Esophagus squamous epithelium (tissue), 5 donors: ENCODE measurements at places on chromosomes 1 and 21.

- no peak for DNase-seq
Observed at GRCh38 chr21:41926807-41927171, 27.0 kb downstream of the C2CD2 start.

DNA sequence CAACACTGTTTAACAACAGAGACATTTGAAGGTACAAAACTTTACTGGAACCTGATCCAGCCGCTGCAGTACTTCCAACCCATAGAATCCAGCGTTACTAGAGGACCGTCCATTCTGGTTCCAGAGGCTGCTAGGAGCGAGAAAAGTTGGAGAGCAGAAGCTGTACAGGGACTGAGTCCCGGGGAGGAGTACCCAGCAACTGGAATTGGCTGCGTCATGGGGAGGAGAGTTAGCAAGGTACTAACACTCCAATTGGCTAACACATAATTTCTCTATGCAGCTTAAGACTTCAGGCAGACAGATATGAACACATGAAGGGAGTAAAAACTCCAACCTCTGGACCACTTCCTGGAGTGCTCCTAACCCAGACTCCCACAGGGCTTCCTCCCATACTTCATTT lies 2.1 kb upstream of the QSOX1 start:
- DNase-seq = no peak

- DNase-seq = no peak
Observed at GRCh38 chr1:10632691-10633090, 157.9 kb downstream of the PEX14 start.

DNA sequence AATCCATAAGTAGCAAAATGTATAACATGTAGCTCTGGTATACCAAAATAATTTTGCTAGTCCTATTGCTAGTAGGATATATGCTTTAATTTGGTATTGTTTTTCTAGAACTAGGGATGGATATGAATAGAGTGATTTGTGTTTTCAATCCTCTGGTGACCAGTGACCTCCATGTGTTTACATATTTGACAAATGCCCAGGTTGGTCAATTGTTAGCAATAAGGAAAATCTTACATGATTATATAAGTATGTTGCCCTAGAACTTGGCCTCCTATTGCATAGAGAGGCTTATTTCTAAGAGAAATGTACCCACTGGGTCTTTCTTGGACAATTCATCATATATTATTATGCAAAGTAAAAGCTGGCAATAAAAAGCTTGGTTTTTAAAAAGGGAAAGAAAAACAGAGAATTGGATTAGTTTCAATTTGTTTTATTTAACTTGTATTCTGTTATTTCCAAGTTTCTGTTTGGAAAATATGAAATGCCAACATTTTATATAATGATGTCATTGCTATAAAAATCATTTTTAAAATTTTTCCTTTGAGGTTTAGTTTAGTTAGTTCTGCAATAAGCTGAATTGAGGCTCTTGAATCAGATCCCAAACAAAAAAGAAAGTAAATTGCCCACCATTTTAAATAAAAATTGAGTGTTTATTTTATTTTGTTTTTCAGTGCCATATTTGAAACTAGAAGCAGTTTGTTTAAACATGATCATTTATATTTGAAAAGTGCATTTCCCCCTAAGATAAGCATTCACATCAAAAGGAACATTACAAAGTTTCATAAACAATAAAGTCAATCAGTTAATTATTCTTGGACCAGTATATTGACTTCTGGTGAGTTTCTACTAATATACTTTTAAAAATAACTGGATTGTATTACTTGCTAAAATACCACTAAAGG lies 210.9 kb downstream of the ZC3H11B start:
- no peak for DNase-seq

DNA sequence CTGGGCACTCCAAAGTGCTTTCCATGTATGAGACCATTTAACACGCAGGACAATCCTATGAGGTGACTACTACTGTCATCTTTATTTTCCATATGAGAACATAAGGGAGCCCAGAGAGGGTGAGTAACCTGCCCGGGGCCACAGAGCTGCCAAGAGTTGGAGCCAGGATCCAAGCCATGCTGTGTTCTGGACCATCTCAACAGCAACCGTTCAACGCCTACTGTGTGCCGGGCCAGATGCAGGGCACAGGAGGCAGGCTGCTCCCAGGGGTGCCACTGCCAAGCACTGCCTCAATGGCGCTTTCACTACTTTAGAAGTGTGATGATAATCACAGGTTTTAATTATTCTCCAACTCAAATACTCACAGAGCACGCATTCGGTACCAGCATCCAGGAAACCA lies 3.8 kb downstream of the ALDH4A1 start:
- no peak for DNase-seq

DNA sequence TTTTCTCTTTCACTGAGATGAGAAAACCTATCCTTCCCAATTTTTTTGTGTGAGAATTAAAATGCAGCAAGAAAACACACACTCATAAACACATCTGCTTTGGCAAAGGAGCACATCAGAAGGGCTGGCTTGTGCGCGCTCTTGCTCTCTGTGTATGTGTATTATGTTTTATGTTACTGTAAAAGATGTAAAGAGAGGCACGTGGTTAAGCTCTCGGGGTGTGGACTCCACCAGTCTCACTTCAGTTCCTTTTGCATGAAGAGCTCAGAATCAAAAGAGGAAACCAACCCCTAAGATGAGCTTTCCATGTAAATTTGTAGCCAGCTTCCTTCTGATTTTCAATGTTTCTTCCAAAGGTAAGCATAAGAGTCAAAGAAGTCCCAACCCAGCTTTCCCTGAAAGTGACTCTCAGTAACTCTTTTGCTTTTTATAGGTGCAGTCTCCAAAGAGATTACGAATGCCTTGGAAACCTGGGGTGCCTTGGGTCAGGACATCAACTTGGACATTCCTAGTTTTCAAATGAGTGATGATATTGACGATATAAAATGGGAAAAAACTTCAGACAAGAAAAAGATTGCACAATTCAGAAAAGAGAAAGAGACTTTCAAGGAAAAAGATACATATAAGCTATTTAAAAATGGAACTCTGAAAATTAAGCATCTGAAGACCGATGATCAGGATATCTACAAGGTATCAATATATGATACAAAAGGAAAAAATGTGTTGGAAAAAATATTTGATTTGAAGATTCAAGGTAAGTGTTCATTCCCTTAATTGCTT lies at the start of gene CD2:
TSS of gene CD2 (plus strand) at position 233 of the 780 bp plus-strand sequence. CDS start at position 296, 63 bp downstream.
- DNase-seq = no peak

- DNase-seq = no peak
Observed at GRCh38 chr1:229570891-229571516, 12.5 kb upstream of the ABCB10 start.

DNA sequence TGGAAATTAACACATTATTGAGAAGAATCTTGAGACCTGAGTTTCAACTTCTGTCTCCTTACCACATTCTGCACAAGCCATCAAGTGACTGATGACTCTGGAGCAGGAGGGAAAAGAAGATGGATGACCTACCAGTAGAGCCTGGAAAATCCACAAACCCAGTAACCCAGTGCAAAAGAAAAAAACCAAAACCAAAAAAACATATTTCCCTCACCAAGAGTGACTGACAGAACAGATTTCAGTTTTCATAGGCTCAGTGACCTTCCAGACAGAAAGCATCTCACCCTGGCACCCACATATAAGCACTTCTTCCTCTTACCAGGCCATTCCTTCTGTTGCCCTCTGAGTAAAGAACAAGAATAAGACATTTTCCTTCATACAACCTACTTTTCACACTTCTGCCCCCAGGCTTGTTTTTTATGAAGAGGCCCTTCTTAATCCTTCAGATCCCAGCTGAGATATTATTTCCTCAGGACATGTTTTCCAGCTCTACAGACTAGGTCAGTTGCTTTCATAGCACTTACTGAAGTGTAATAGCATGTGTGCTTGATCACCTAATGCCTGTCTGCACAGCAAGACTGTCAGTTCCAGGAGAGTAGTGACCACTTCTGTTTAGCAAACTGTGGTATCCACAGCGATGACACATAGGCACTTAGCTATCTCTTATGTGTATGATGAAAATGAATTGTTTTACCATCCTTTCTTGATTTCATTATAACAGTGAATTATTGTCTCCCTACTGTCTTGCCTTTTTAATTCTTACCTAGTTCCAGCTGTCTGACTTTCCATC lies 4.0 kb downstream of the TSACC start:
- no peak for DNase-seq

DNA sequence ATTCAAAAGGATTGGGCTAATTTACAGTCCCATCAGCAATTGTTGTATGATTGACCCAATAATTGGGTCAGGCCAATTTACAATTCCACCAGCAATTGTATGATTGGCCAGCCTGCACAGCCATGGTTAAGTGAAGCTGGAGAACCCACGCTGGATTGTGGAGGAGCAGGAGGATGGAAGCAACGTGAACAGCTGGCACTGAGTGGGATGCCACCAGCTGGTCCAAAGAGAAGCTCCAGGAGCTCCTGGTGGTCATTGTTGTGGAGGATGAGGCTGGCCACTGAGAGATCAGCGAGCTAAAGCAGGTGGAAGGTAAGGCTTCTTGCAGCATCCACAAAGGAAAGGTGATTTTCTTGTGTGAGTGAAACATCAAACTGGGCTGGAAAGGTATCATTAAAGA lies 23.2 kb upstream of the EFCAB14 start:
- no peak for DNase-seq

- no peak for DNase-seq
Observed at GRCh38 chr1:156691665-156692440, 13.5 kb downstream of the CRABP2 start.

- DNase-seq = no peak
Observed at GRCh38 chr1:169103002-169103401, 3.5 kb upstream of the ATP1B1 start.

DNA sequence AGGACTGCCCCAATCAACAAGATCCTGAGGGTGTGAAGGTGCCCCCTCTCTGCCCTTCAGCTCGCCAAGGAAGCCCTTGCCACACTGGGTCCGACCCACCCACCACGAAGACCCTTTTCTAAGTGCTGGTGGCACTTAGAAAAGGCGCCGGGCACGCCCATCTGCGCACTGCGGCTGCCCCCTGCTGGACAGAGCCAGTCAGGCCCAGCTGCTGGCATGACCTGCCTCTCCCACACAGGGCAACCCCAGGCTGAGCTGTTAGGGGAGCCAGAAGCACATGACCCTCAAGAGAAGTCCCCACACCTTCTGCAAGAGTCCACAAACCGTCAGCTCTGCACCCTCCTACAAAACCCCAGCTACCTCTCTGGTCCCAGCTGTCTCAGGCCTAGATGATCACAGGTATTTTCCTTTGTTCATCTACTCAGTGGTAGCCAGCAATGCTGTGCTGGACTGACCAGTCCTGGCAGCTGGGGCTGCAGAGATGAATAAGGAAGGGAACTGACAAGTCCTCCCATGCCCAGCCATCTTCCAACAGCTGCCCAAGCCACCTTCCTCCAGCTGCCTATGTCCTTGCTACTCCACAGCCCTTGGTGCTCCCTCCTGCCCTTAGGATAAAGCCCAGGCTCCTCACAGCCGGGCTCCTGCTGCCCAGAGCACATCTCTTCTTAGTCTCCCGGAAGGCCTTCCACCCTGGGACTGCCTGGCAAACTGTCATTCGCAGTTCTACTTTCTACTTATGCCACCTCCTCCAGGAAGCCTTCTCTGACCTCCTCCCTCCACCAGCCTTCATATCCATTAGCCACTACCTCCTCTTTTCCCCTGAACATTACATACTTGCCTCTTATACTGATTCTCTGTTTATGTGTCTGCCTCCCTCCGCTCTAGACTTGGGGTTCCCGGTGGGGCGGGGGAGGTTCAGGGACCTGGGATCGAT lies 39.8 kb upstream of the ZC3H12A start:
- no peak for DNase-seq

DNA sequence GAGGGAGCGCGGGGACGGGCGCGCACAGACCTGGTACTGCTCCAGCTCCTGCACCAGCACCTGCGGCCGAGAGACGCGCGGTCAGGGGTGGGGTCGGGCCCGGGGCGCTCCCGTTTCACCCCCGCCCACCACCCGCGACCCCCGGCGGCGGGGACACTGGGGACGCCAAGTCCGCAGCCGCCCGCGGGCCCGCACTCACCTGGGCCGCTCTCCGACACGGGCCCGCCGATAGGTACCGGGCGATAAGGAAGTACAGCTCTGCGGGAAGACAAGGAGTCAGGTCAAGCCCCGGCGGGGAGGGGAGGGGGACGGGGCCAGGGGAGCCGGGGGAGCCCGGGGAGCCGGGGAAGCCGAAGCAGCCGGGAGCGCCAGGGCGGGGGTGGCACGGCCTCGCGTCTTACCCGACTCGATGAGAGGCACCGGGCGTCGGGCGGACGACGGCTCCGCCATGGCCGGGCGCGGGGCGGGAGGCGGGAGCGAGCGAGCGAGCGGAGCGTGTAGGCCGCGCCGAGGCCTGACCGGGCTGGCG lies 326 bp downstream of the BRWD1 start:
- no peak for DNase-seq

DNA sequence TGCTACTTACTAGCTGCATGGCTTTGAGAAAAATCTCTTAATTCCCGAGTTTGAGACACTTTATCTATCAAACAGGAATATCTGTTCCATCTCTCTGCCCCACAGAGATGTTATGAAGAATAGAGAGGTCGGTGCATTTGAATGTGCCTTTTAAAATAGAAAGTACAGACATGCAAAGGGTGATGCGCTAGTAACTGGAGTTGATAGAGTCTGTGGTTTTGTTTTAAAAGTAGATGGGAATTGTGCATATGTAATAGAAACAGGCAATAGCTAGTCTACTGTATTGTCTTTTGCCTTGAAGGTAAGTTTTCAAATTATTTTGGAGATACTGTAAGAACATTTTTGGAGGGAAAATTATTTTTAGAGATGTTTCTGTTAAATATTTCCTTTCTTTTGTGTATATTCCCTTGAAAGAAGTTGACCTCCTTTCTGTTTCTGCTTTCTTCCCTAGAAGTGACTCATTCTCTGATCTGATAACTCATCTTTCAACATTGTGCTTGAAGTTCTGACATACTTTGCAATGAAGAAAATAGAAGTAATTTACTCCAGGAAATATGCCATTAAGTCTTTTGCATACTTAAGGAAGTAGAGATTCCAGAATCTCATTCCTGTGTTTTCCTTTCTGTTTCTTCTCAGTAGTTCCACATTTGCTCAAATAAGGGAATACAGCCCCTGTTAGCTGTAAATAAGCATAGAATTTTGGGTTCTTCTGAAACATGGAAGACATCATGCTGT lies 151.6 kb downstream of the SDCCAG8 start:
- no peak for DNase-seq
